ENCODE measurements at places on chromosomes 1 and 21. TPM values are rescaled to one million over a fixed set of nuclear protein-coding genes. Genes with fewer than 3 reads are reported as not detected.

Gene MRPL39
- total RNA-seq, result 22.3 TPM

Gene CSF3R
- total RNA-seq, result 0.28 TPM

Gene C1orf74
- 2.0 TPM for total RNA-seq

Gene MX2
- 2.6 TPM for total RNA-seq

Gene ELF3
- total RNA-seq, result 0.18 TPM

Gene AKR7A3
- total RNA-seq, result 0.37 TPM

Gene COL16A1
- total RNA-seq, result 137 TPM

Gene LEPR
- 16.1 TPM for total RNA-seq

Gene OR2L8
- not detected for total RNA-seq

Gene FOXD2
- under 0.01 TPM for total RNA-seq

Gene FAM72C
- 0.28 TPM for total RNA-seq

Gene PLEKHN1
- total RNA-seq, result 0.28 TPM

Gene F3
- 59.4 TPM for total RNA-seq

Gene EXTL1
- 0.09 TPM for total RNA-seq

Gene OR2G6
- not detected for total RNA-seq

Gene ESRRG
- total RNA-seq, result not detected

Gene BMP8B
- not detected for total RNA-seq

Gene CITED4
- total RNA-seq, result 2.1 TPM

Gene HPCA
- under 0.01 TPM for total RNA-seq

Gene KANK4
- total RNA-seq, result 0.09 TPM

Gene TP73
- not detected for total RNA-seq

Gene EXO1
- total RNA-seq, result 1.8 TPM

Gene PLA2G2C
- not detected for total RNA-seq

Gene RGS7
- total RNA-seq, result under 0.01 TPM

Gene DYNLT4
- total RNA-seq, result not detected

Gene GPR3
- 0.09 TPM for total RNA-seq

Gene HUNK
- total RNA-seq, result under 0.01 TPM

Gene SCYL3
- total RNA-seq, result 8.2 TPM

Gene FAM72D
- total RNA-seq, result 0.37 TPM

Gene CFAP57
- total RNA-seq, result 0.28 TPM

Gene PLCH2
- 0.14 TPM for total RNA-seq

Gene ANKRD35
- total RNA-seq, result 1.9 TPM

Gene STIL
- total RNA-seq, result 1.7 TPM

Gene BLACAT1
- not detected for total RNA-seq

Gene CRYBG2
- under 0.01 TPM for total RNA-seq

Gene MCOLN3
- total RNA-seq, result 0.28 TPM

Gene F5
- total RNA-seq, result not detected

Gene OR2T35
- not detected for total RNA-seq

Gene OPTC
- total RNA-seq, result not detected

Gene TACSTD2
- 0.14 TPM for total RNA-seq
